Large intestine (tissue), 12 donors: ENCODE measurements at places on chromosomes 1 and 21. TPM values are rescaled to one million over a fixed set of nuclear protein-coding genes. Genes with fewer than 3 reads are reported as not detected.

DNA sequence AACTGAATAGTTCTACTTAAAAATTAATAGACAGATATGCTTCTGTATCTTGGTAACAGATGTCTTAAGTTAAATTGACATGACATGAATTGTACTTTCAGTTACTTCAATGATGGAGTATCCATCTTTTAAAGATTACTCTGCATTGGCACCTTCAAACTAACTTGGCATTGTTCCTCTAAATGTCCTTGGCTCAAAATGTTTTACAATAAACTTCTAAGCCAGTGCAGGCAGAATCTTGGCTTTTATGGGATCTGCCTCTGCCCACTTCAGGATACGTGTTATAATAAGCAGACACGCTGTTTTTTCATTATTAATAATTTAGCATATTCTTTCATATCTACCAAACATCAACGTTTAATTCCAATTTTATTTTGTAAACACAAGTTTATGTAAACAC, 873.4 kb upstream of the ADAMTS5 start:
- DNase-seq = no peak

DNA sequence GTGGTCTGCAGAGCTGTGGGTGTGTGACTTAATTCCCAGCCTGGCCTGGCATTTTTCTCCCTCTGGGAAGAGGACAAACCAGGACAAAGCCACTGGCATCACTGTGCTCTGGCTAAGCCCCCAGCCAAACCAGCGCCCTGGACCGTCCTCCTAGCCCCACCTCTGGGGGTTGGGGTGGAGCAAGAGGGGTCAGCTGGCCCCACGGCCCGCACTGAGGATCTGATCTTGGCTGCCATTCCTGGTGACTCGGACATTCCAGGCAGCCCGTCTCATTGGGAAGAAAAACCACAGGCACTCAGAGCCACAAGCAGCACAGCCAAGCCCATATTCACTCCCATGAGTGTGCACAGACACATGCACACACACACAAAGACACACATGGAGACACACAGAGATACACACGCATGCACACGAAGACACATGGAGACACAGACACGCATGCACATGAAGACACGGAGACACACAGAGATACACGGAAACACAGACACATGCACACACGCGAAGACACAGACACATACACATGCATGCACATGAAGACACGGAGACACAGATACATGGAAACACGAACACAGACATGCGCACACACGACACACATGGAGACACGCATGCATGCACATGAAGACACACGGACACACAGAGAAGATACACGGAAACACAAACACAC, 2.3 kb upstream of the MXRA8 start:
- no peak for DNase-seq

RHCE gene
- polyA plus RNA-seq = 0.60 TPM

RAB42 gene
- 37.1 TPM for polyA plus RNA-seq

S100PBP gene
- 27.5 TPM for polyA plus RNA-seq
